Heart right ventricle (tissue), 16 donors: ENCODE measurements at places on chromosomes 6 and 20.

GRCh38 chr6:46058951-46059350 is 43.3 kb upstream of the CLIC5 start:
- H3K27ac ChIP-seq = no peak overlapping the region
- no peaks in the 10 kb centered on the region for H3K27me3 ChIP-seq
- no peaks in the 10 kb centered on the region for H3K36me3 ChIP-seq
- H3K4me3 ChIP-seq = no peak overlapping the region

DNA sequence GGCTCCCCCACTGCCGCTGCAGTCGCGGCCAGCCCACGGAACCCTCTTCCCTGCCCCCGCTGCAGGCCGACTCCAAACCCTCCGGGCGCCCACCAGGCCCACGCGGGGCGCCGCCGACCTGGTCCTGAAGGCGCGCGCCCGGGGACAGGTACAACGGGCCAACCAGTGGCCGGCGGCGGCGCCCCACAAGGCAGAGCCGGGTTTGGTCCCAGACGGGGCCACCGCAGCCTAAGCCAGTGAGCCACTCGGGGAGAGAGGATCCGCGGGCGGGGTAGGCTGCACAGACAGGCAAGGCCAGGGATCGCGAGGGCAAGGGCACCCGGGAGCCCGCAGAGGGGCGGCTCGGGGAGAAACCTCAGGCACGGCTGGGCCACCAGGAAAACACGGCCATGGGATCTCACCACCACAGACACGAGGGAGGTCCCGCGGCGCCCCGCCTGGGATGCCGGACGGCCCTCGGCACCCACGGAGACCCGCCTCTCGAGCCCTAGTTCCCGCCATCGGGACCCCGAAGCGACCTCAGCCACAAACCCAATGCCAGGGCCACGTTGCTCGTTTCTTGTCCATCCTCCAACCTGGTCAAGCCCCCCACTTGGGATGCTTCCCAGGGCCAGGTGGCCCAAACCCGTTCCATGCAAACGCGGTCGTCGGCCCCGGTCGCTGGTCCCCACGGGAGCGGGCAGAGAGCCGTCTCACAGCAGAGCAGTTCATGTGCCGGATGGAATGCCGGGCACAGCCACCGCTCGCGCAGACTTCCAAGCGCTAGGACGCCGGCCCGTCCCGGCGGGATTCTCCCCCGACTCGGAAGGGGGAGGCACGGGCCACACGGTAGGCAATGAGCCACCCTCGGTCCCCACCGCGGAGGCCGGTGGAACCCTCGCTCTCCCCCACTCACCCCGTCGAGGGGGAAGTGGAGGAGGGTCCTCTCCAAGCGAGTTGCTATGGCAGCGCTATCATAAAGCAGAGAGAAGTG is 1956.6 kb upstream of the DEFB115 start:
- H3K27ac ChIP-seq = no peak overlapping the region
- no peaks in the 10 kb centered on the region for H3K27me3 ChIP-seq
- DNase-seq = no peak
- H3K4me1 ChIP-seq = no peaks in the 10 kb centered on the region

- no peak overlapping the region for H3K4me3 ChIP-seq
- H3K36me3 ChIP-seq = no peaks in the 10 kb centered on the region
- no peak for DNase-seq
- H3K4me1 ChIP-seq = no peaks in the 10 kb centered on the region
Observed at GRCh38 chr6:87913974-87914373, 133.7 kb upstream of the SPACA1 start.

DNA sequence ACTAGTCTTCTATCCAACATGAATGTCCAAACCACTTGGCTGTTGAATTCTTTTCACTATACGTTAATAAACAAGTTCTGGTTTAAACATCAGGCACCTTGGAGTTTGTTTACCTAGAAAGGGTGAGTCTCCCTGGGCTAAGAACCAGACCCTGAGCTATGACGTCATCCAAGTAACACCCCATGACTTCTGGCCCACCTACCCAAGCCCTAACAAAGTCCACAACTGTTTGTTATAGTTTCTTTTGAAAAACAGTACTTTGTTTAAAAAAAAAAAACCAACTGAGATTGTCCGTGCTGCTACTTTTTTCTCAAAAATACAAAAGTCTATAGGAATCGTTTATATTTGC is 146.9 kb upstream of the BEND6 start:
- no peaks in the 10 kb centered on the region for H3K27me3 ChIP-seq
- peaks cover 30% of the 10 kb centered on the region for H3K4me1 ChIP-seq
- peak overlapping the region; percentile 42 for H3K27ac ChIP-seq
- H3K4me3 ChIP-seq = no peak overlapping the region
- H3K36me3 ChIP-seq = no peaks in the 10 kb centered on the region
- no peak for DNase-seq
